ENCODE measurements at places on chromosomes 16 and 17.

DNA sequence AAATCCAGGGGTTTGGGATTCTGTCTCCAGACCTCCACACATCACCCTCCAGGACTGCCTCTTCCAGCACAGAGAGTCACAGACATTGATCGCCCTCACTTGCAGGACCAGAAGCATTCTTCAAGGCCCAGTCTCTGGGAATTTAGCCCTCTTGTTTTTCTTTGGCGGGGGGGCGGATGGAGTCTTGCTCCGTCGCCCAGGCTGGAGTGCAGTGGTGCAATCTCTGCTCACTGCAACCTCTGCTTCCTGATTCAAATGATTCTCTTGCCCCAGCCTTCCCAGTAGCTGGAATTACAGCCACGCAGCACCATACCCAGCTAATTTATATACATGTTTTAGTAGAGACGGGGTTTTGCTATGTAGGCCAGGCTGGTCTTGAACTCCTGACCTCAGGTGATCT is 8.5 kb upstream of the ITGAL start:
- DNase-seq: no peak

GRCh38 chr17:57544834-57545463 is 200.2 kb downstream of the CCDC182 start:
- no peak for DNase-seq

GRCh38 chr17:75566834-75567233 is 20.8 kb upstream of the MYO15B start:
- peak; percentile 74 for DNase-seq

DNA sequence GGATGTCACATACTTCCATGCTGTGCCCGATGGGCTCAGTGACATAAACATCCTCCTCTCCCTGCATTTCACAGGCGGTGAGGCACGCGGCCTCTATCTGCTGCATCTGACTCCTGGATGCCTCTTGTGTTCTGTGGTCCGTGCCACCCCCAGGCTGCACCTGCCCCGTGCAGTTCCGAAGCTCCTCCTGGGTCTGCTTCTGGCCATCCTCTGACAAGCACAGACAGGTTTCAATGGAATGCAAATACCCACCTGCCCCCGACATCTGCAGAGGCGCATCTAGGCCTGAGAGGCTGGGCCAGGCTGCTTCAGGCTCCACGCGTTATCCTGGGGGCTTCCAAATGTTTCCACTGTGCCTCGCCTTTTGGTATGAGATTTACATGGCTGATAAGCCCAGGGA is 46.3 kb upstream of the DNAH17 start:
- DNase-seq: no peak

- no peak for DNase-seq
Measured at GRCh38 chr16:60279061-60279665, 1545.0 kb upstream of the GOT2 start.

DNA sequence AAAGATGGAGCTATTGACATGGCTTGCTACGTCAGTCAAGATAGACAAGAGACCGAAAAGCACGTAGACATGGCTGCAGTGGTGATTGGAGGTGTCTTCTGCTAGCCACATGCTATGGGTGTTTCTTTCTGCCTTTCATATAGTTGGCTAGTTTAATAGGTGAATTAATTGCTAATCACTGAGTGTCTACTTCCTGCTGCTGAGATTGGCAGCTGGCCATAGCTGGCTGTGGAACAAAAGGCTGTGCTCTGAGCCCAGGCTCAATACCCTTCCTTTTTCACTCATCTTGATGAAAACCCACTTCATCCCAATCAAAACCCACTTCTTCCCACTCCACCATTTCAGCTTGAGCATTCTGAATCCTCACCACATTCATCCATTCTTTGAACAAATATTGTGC is 221.4 kb upstream of the MAF start:
- DNase-seq: no peak

- DNase-seq: peak; percentile 100
Measured at GRCh38 chr17:7572588-7573323, 6.7 kb upstream of the CD68 start.

- DNase-seq: peak; percentile 73
Measured at GRCh38 chr17:55664287-55664686, 58.4 kb downstream of the TMEM100 start.

DNA sequence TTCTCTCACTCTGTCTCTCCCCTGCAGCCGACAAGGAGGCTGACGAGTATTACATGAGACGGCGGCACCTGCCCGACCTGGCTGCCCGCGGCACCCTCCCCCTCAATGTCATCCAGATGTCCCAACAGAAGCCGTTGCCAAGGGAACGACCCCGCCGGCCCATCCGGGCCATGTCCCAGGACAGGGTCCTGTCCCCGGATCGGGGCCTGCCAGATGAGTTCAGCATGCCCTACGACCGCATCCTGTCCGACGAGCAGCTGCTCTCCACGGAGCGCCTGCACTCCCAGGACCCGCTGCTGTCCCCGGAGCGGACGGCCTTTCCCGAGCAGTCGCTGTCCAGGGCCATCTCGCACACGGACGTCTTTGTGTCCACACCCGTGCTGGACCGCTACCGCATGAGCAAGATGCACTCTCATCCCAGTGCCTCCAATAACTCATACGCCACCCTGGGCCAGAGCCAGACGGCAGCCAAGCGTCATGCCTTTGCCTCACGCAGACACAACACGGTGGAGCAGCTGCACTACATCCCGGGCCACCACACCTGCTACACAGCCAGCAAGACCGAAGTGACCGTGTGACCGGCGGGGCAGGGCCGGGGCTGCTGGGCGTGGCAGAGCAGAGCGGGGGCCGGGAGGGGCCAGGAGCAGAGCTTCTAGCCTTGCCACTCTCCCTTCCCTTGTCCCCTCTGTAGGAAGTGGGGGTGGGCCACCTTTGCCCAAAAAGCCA is 40.4 kb upstream of the DNAH9 start:
- no peak for DNase-seq

DNA sequence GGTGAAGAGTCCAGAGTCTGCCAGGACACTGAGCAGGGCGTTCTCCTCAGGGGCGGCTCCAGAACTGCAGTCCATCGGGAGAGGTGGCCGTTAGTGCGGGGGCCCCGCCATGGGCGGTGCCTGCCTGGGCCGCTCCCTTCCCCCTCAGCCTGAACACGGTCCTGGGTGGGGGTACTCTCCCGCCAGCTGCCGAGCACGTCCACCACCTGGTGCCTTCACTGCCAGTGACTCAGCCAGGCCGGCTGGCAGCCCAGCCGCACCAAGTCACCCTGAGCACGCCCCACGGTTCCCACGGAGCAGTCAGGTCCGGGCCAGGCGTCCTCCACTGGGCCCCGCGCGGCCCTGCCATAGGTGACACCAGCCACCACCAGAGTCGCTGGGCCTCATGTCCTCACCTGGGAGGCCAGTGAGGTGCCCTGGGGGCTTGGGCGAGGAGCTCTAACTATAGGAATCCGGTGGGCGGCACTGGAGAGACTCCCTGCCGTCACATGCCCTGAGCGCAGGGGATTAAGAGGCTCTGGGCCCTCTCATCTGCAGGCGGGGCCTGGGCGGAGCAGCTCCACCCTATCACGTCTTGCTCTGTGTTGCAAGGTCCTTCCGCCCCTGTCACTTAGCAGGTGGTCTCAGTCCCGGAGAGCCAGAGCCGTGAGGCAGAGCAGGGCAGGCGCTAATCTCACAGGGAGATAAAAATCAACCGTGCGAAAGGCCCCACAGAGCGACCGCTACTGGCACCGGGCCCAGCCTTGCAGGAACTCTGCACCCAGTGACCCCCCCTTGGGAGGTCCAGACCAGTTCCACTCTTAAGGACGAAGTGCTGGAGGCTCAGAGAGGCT is 14.3 kb downstream of the PIEZO1 start:
- peak; percentile 70 for DNase-seq

DNA sequence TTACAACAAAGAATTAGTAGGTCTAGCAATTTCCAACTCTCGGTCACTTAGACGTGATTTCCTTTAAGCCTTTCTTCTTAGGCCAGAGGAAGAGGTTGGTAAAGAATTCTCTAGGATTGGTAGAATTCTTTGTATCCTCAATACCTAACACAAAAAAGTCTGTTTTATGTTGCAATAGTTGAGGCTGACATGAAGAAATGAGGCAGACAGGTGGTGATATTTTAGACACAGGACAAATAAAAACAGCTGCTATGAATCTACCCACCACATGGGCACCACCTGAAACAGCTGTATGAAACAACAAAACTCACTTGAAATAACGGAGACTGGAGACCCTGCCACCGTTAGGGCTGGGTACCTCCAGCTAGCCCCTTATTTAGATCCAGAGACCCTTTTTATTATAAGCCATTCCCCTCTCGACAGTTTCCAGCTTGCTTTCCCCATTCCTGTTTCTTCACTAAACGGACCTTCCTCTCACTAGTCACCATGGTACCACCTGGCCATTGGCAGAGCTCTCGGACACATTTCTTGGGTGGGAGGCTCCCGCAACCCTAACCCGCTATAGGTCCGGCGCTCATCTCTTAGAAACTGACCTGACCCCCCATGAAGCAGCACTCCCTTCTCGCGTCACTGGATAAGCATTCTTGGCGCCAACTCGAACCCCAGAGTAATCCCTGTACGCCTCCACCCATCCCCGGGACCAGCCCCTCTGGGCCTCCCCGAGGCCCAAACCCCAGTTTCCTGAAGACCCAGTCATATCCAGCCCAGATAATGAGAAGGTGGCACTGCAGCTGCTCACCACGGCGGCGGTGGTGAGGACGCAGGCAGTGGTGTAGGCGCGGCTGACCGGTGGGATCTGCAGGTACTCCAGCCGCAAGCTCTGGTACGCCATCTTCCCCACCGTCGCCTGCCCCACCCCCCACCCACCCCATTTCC is at the start of gene DERL2:
Gene DERL2 (minus strand): TSS at position 909 of the 936 bp plus-strand sequence. CDS start 17 bp downstream, at position 892.
- no peak for DNase-seq

- DNase-seq: no peak
Measured at GRCh38 chr16:5044011-5044540, 10.3 kb upstream of the NAGPA start.

DNA sequence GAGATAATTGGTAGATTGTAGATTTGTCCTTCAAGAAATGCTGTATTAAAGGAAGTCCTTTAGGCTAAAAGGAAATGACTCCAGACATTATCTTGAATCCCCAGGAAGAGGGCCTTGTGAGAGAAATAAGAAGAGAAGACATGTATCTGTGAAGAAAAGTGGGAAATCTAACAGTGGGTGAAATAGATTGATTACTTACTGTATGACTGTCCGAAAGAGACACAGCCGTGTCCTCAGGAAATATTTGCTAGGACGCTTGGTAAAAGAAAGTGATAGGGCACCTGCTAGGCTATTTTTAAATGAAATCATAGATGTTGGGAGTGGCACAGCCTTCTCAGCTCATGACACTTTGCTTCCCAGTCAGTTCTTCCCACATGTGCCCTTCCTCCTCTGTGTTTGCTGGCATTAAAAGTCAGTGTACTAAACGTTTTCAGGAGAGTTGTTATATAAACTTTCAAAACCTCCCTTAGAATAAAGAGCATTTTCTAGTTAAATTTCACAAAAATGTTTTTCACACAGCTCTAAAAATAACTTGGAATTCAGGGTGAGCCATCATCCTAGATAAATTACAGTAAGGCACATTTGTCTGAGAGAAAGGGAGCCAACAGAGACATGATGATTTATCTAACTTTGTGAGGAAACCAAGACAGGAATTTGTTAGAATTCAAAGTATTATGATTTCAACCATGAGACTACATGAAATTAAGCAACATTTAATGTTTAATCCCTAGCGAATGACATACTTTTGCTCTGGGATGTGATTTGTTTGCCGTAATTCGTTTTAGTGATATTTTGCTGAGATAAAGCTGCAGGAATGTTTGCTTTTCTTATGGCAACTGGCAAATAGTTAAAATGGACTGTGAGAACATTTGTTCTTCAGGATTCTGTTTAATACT is 35.0 kb downstream of the DHRS7B start:
- no peak for DNase-seq

GRCh38 chr16:53872248-53873221 is 168.6 kb downstream of the FTO start:
- no peak for DNase-seq

DNA sequence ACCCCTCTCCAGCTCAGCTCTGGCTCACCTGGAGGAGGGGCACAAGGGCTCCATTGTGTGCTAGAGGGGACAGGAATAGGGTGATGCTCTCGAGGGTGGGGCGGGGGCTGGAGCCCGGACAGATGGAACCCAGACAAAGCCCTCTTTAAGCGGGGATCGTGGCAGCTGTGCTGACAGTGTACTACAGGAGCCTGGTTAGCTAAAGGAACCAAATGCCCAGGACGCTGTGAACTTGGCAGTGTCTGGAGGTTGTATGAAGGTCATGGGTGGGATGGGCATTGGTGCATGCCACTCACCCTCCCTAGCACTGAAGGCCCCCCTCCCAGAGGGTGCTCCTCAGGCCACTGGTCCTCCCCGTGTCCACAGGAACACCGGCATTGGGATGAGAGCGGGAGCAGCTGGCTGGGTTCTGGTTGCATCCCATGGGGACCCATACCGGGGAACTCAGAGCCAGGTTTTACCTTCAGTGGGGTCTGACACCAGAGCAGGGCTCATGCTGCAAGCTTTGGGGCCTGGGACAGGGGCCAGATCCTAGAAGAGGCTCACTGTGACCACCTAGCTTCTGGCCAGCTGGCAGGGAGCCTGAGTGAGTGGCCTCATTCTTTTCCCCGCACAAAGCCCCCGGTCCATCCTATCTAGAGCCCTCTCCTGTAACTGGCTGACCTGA is 11.9 kb downstream of the KIF19 start:
- no peak for DNase-seq

DNA sequence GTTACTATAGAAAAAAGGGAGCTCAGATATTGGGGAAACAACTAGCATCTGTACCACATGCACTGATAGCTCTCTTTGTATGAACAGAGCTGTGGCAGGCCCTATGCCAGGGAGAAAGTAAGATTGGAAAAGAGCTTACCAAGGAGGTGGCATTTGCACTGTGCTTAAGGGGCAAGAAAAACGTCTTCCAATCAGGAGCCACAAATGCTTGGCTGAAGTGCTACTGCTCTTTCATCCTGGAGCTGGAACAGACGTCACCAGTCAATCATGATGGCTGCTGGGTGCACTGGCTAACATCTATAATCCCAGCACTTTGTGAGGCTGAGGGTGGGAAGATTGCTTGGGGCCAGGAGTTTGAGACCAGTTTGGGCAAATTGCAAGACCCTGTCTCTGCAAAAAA is 218.5 kb downstream of the SEC14L1 start:
- DNase-seq: no peak

DNA sequence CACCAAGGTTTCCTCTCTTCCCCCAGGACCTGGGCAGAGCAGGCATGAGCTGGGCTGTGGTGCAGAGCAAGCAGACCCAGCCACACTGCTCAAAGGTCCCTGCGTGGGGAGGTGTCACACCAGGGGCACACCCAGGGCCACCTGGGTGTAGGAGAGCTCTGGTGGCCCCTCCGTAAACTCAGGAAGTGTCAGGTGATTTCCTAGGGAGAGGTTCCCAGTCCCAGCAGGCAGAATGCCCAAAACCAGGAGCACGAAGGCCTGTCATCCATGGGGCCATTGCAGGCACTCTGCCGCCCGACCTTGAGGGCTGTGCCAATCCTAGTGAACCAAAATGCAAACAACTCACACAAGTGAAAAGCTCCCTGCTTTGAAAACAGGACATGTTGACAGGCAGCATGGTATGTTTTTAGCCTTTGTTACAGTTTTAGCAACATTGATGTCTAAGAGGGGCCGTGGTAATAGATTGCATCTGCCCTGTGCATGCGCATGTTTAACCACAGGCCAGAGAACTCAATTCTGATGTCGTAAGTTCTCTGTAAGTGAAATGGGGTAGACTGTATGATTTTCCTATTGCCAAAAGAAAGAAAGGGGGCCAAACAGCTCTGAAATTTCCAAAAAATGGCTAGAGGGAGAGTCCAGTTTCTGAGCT is 21.3 kb downstream of the CIBAR2 start:
- DNase-seq: no peak

Measured in B cell (primary cell).